ENCODE measurements at places on chromosomes 7 and 10.

GRCh38 chr7:146090023-146090645 lies 26.5 kb upstream of the CNTNAP2 start:
- DNase-seq, result no peak

DNA sequence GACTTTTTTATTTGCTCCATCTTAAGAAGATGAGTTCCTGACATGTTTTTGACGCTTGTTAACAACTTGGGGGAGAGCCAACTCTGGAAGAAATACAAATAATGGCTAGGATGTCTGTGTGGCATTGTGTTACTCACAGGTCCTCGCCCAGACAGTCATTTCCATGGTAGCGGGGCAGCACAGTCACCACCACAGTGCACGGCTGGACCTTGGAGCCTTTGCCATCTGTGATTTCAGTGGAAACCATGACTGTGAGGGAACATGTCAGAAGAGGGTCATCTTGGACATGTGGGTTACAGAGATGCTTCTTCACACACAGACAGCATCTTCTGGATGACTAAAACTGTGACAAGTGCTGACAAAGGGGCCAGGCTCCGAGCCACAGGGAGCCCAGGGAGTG lies 74.5 kb downstream of the PKD1L1 start:
- DNase-seq, result no peak

DNA sequence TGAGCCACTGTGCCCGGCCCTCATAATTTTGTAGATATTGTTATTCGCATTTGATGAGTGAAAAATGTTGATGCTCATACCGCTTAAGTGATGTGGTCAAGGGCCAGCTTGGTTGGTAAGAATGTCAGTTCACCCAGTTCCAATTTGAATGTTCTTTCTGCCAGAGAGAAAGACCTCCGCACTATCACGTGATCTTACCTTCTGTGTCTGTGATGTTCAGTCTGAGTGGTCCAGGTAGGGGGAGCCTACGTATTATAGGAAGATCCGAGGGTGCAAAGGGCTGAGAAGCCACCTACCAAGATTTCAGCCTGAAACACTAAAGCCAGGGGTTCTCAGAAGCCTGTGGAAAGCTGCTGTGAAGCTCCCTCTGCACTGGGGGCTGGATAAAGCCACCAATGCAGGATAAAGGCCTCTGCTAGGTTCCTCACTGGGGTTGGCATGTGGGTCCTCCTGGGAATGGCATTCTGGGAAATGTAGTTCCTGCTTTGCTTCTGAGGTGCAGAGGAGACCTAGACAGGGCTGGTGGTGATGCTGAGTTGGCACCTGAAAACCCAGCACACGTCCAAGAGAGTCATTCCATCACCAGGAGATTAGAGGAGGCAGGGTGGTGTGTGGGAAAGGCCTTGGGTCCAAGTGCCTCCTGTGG lies 64.7 kb upstream of the AOAH start:
- DNase-seq, result no peak

DNA sequence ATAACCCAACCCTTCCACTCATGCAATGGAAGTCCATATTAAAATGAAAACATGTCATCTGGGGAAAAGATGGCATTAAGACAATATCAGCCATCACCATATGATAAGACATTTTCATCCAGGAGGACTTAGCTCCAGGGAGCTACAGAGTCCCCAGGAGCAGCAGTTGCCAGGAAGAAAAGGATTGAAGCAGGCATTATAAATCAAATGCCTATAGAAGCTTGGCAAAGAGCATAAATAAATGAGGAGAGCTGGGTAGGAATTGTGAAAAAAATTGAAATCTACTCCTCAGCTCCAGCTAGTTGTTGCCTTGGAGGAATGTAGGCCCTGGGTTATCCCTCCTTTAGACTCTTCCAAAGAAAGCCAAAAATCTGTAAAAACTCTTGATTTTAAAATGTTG lies 42.5 kb downstream of the FAM13C start:
- no peak for DNase-seq

All from stimulated activated CD4-positive, alpha-beta T cell treated with anti-CD3 and anti-CD28 coated beads, Interleukin-4, amount 100 ng/mL, for 48 hours (primary cell).